CD4-positive, alpha-beta T cell treated with Interleukin-2 at 100 ng/mL for 4 hours (primary cell): ENCODE measurements at places on chromosomes 1 and 21.

GRCh38 chr1:216616425-216616824 is 106.8 kb downstream of the ESRRG start:
- no peak for DNase-seq

- DNase-seq = no peak
Measured at GRCh38 chr1:170586321-170587252, 54.6 kb downstream of the GORAB start.

DNA sequence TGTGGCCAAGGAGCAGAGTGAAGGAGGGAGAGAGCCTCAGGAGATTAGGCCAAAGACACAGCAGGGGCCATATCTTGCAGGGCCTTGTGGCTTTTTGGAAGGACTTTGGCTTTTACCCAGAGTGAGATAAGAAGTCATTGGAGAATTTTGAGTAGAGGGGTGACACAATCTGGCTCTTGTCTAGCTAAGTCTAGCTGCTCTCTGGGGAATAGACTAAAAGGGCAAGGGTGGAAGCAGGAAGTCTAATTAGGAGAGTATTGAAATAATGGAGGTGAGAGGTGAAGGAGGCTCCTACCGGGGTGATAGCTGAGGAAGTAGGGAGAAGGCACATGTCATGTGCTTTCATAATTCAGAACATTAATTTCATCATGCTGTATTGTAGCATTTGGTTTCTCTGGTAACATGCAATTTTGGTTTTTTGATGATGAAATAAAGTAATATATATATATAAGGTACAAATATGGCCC is 34.3 kb upstream of the KCNA3 start:
- DNase-seq = no peak

- no peak for DNase-seq
Measured at GRCh38 chr1:7717748-7718368, 53.2 kb upstream of the VAMP3 start.

- DNase-seq = no peak
Measured at GRCh38 chr1:210695026-210695425, 366.3 kb downstream of the HHAT start.
